ENCODE measurements at places on chromosomes 11 and 22.

DNA sequence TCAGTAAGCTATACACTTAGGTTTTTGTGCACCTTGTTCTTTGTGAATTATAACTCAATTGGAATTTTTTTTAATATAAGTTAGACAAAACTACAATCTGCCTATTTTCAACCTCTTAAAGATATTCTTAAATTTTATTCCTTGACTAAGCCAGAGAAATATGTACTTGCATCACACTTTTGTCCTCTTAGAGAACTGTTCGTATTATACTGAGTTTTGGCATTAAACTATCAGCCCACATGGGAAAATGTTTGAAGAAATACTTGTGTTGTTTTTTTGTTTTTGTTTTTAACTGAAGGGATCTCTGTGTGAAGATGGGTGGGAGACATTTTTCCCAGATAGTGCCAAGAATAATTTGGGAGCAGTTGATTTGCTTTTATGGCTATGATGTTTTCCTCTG is 25.3 kb downstream of the CEP295 start:
- no peak for DNase-seq

DNA sequence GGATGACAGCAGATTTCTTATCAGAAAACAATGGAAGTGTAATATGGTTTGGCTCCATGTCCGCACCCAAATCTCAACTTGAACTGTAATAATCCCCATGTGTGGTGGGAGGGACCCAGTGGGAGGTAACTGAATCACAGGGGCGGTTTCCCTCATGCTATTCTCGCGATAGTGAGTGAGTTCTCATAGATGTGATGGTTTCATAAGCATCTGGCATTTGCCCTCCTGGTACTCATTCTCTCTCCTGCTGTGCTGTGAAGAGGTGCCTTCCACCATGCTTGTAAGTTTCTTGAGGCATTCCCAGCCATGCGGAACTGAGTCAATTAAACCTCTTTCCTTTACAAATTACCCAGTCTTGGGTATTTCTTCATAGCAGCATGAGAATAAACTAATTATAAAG is 81.0 kb upstream of the SCUBE2 start:
- DNase-seq: no peak

GRCh38 chr22:30523646-30524489 is 18.4 kb upstream of the SEC14L4 start:
- DNase-seq: no peak

DNA sequence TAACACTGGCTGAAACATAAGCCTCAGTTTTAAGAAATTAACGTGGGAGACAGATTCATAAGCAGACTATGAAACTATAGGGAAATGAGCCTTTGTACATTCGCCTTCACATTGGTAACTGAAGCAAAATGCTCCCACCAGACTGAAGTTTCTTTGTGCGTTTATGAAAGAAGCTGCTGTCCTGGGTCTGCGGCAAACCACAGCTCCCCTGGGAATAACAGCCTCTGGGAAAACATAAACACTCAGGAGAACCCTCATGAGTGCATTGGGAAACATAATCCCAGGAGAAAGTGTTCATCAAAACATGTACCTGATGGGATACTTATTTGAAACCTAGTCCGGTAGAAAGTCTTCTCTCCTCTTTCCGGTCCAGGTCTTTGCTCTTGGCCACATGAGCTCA is 193.1 kb upstream of the LARGE1 start:
- no peak for DNase-seq

GRCh38 chr22:40476341-40476740 is 105.9 kb downstream of the SGSM3 start:
- DNase-seq: no peak

DNA sequence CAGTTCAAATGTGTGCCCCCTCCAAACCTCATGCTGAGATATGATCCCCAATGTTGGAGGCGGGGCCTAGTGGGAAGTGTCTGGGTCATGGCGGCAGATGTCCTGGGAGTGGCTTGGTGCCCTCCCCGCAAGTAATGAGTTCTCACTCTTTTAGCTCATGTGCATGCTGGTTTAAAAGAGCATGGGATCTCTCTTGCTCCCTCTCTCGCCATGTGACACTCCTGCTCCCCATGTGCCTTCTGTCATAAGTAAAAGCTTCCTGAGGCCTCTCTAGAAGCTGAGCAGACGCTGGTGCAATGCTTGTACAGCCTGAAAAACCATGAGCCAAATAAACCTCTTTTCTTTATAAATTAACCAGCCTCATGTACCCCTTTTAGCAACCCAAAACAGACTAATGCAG is 98.8 kb downstream of the SGSM3 start:
- no peak for DNase-seq

- DNase-seq: no peak
Measured at GRCh38 chr11:66317723-66318599, 1.1 kb upstream of the CD248 start.

- DNase-seq: no peak
Measured at GRCh38 chr11:20729597-20730105, 60.3 kb downstream of the NELL1 start.

DNA sequence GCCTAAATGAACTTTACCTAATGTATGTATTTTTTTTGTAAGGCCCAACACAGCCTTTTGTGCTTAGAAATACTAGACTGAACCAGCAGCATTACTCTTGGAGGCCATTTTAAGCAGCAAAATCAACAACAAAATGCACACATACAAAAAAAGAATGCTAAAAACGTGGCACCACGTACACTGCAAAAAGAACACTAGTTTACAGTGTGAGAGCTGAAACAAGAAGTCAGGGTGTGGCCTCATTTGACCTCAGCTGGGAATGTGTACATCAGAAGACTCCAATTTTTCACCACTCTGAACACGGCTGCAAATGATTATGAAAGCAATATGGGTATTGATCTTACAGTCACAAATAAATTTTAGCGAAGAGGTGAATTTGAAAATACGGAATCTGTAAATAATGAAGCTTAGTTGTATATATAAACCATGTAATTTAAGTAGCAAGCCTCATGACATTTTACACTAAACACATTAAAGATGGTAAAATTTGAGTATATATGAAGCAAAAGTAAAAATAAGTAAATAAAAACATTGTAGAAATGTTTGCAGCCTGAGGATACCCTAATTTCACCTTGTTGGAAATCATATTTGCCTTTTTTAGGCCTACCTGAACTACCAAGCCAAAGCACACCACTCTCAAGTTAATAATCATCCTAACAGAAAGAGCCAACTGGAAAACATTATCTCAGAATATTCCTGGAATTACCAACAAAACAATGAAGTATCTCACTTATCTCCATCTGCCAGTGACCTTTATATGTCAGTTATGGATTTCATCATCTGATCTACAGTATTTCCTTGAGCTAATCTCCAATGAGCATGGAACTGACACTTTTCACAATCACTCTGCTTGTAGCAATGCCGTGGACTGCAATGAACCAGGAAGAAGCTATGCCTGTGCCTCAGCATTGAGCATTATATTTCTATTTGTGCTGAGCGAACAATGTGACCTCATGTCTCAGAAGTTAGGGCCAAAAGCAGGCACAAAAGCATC is 319.5 kb upstream of the FAT3 start:
- DNase-seq: no peak

- no peak for DNase-seq
Measured at GRCh38 chr11:118610773-118611432, 3.5 kb downstream of the PHLDB1 start.

DNA sequence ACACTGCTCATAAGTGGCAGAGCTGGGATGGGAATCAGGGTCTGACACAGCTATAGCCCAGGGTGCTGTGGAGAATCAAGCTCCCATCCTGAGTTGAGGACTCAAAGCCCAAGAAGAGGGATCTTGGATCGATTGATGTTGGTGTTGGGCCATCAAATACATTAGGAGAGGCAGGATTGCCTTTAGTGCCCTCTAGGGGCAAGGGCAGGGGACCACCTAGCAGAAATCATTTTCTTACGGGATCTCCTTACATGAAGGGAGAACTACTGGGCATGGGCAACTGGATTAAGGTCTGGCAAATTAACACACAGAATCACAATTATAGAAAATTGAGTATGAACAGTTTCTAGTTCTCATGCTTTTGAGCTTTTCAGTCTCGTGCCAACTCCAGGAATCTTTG is 24.9 kb upstream of the EMSY start:
- DNase-seq: peak; percentile 24

- peak; percentile 7 for DNase-seq
Measured at GRCh38 chr11:122093731-122094275, 22.2 kb downstream of the BLID start.

DNA sequence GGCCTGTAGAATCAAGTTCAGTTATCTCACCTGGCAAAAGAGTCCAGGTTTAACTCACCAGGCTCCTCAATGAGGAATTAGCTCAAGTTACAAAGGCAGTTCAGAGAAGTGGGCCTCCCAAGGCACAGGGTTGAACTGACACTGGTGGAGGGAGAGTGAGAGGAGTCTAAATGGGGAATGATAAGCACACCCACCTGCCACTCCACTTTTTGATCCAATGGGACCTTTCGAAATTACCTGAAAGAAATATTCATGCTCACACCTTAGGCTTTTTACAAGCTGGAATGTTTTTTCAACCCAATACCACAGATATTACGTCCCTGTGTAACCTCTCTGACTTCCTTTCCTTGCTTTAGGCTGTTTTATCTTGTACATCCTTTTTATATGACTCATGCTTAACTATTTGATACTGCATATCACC is 642.7 kb upstream of the TENM4 start:
- peak; percentile 78 for DNase-seq

GRCh38 chr11:33761471-33761870 is 12.8 kb downstream of the FBXO3 start:
- DNase-seq: no peak

DNA sequence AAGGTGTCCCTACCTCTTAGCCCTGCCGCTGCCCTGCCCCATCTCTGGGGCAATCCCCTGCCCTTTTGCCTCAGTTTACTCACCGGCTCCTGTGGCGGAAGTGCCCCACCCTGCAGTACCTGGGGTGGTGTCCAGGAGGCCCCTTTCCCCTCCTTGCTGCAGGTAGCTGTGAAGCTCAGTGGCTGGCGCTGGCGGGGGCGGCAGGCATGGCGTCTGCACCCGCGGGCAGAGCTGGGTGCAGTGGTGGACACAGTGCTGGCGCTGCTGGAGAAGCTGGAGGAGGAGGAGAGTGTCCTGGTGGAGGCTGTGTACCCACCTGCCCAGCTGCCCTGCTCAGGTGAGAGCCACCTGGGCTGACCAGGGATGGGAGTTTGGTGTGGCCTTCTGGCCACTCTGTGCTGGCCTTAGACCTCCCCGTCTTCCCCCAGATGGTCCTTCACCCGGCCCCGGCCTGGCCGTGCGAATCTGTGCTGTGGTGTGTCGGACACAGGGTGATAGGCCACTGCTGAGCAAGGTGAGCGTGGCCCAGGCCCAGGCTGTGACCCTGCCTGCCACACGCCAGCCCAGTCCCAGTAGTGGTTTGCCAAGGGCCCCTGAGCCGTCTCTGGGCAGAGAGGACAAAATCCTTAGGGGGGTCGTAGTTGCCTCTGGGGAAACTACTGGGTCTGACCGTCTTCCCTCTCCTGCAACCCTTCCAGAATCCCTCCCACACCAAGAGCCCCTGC is 4.0 kb downstream of the CARNS1 start:
- DNase-seq: no peak

DNA sequence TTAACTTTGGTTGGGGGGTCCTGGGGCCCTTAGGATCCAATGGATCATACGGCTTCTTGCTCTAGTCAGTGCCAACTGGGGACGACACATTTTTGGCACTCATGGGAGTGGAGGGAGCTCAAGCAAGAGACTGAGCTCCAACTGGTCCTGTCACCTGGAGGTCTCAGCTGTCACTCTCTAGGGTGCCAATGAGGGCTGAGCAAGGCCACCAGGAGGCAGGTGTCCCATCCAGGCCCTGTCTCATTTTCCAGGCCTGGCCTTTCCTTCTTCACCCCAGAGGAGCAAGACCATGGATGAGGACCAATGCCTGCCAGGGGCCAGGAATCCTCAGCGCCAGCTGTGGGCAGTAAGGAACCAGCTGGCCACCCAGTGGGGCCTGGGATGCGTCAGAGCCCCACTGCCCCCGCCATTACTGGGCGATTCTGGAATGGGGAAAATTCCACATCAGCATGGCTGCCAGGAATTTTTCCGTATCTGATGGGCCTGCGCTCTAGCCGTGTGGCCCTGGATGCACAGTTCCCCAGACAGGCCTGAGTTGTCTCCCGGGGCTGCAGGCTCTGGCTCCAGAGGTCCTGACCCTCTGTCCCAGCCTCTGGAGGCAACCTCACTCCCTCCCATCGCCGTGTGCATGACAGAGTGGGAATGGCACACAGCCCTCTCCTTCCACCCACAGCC is 669 bp upstream of the GAL3ST1 start:
- no peak for DNase-seq

DNA sequence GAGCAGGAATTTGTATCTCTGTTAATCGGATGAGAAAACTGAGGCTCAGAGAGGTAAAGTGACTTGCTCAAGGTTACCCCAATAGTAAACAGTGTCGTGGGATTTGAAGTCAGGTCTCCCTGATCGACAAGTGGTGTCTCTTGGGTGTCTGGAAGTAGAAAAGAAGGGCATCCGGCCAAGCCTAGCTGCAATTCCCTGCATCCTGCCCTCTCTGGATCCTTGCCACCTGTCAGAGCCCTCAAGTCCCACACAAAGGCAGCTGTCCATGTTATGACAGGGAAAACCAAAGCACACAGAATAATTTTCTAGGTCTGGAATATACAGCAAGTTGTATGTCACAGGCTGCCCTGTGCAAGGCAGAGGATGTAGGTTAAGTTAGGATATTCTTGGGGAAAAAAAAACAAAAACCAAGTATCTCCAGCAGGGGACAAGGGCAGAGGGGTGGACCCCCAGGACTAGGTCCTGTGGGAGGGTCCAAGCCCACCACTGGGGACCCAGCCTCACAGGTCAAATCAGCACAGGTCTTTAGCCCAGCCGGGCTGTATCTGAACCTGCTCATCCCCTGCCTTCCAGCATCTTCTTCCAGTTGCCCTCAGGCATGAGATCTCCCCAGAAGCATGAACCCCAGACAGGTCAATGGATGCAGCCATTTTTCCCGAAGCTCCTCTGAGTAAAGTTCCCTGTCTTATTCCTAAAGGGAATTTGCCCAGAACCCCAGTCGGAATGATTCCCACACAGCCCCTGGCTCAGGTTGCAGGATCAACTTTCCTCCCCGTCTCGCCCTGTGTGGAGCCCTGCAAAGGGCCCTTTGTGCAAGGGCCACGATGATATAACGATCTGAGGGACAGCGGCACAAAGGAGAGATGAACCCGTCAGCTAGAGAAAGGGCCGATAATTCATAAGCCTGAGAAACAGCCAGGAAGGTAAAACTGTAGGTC is 15.0 kb downstream of the USH1C start:
- no peak for DNase-seq

GRCh38 chr22:47563406-47564157 is 801.1 kb downstream of the TBC1D22A start:
- DNase-seq: no peak

DNA sequence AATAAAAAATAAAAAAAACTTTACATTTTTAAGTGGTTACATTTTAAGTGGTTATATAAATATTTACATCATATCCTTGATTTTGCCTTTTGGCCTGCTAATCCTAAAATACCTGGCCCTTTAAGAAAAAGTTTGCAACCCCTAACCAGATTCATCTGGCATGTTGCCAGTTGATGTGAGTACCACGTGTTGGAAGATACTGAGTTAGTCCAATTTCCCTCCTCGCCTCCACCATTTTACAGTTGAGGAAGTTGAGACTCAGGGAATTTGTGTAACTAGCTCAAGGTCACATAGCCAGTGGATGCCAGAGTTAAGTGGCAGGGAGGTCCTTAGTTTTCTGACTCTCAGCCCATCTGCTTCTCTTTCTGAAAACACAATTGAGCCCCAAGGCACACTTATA is 5.1 kb downstream of the ELF5 start:
- no peak for DNase-seq

- DNase-seq: peak; percentile 9
Measured at GRCh38 chr22:30921108-30921507, 47.5 kb downstream of the MORC2 start.

All from RWPE1 (cell line).